Astrocyte of the cerebellum (primary cell): ENCODE measurements at places on chromosomes 16 and 17.

DNA sequence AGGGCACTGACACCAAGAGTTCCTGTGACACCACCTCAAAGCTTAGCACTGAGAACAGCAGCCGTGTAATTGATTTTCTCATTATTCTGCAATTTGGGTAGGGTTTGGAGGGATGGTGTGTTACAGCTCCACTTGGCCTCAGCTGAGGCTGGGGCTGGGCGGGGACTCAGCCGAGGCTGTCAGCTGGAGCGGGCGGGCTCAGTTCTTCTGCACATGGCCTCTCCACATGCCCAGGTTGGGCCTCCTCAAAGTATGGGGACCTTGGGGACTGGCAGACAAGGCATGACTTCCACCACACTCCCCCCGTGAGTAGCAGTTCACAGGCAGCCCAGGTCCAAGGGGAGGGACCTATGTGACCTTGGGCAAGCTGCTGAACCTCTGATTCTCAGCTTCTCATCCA is 171.5 kb downstream of the IRF8 start:
- no peak for DNase-seq

DNA sequence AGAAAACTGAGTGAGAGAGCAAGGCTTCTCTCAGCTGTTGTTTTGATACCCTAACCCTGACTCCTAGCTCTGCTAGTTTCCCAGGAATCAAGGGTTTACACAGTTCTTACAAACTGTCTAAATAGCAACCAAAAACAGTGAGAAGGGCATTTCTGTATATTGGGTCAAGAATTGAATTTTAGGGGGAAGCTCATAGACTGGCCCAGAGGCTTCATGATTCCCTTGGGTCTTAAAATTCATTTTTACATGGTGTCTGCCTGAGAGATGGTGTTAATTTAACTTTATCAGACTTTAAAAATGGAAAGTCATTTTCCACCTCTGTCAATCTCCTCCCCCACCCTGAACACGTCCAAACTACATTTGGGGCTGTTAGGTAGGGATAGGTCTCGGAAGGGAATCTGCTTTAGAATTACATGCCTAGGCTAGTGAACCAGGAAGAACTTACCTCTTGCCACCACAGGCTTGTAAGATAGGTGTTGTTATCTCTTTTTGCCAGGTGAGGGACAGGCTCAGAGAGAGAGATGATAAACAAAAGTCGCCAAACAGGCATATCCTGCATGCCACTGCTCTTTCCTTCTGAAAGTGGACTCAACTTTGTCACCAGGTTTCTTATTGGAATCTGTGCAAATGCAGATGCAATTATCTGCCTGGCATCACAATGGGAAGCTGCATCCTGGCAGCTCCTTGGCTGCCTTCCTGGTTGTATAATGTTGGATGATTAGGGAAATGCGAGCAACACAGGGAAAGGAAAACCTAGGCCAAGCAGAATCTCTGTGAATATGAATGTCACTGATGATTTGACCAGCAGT is 3.1 kb downstream of the PHAF1 start:
- DNase-seq, result no peak

DNA sequence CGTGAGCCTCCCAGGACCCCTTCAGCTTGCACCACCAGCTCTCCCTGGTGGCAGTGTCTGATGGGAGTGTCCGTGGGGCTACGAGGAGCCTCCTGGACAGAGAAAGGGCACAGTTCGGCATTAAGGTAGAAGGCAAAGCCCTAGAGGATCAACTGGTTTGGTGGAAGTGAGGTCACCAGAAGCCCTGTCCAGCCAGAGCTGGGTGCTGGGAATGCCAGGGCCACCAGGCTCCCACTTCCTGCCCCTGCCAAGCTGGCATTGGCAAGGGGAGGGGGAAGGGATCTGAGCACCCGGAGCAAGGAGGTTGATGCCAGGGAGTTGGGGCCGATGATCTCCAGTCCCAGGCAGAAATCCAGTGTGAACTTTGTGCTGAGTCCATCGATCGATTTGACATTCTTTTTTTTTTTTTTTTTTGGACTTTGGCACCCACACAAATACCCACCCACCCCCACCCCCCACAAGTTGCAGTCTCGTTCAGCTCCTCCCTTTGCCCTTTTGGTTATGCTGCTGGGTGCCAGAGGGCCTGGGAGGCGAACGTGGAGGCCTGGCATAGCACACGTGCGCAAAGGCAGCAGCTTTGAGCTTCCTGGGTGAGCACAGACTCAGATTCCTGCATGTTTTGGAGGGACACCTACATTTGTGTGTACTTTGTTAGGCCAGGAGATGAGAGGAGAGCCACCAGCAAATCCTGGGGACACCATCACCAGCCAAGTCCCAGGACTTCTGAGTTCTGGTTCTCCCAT is 2.1 kb downstream of the NHERF1 start:
- DNase-seq, result no peak

DNA sequence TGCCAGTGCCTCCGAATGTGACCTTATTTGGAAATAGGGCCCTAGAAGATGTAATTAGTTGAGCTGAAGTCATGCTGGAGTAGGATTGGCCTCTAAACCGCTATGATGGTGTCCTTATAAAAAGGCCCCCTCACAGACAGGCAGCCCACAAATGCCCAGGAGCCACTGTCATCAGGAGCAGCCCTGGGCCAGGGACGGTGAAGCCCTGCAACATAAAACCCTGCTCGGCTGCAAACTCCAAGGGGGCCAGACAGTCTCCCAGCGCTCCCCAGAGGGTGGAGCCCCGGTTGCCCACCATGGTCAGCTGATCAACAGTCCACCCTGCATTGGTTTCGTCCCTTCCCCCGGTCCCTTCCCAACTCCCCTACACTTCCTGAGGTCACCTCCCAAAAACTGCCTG is 351.7 kb downstream of the FOXL1 start:
- no peak for DNase-seq

- DNase-seq, result no peak
These were observed 15.9 kb upstream of the TBX4 start for GRCh38 chr17:61436273-61436672.

DNA sequence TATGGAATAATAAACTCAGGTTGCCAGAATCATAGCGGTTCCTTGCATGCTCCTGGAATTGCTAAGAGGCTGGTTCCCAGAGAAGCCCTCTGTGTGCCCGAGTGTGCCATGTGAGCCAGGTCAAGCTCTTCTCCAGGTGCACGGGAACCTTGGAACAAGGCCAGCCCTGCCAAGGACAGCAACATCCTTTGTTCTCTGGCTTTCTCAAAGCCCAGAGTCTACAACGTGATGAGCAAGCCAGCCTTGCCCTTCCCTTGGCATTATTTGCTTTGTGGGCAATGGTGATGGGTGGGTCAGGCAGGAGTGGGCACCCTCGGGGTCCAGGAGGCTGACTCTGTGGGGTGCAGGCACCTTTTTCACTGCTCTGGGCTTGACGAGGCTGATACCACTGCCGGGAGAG is 14.2 kb upstream of the SEC14L1 start:
- DNase-seq, result no peak

GRCh38 chr17:77475016-77475976 is 334.5 kb downstream of the SEC14L1 start:
- DNase-seq, result peak; percentile 93

GRCh38 chr17:78665387-78665951 is 88.3 kb upstream of the DNAH17 start:
- DNase-seq, result no peak

GRCh38 chr16:83939266-83939855 is 13.7 kb upstream of the OSGIN1 start:
- no peak for DNase-seq

- no peak for DNase-seq
These were observed 927 bp upstream of the SULT1A2 start for GRCh38 chr16:28597692-28598261.

DNA sequence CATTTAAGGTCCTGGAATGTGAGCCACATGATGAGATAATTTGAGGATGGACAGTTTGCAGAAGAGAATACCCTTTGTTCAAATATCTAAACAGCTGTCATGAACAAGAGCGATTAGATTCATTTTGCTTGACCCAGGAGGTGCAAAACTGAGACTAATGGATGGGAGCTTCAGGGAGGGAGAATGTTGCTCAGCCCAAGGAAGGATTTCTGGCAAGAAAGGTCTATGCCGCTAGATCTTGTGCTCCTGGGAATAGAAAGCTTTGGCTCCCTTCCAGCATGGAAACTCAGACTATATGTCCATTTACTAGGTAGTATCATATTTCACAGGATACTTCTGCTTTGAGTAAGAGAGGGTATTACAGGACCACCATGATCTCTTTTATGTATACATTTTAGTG is 14.8 kb upstream of the CDH11 start:
- no peak for DNase-seq

GRCh38 chr17:74545843-74546230 is at the start of gene CD300C:
CD300C (minus strand) TSS chr17:74546115; CDS start chr17:74545782, 333 bp downstream.
- DNase-seq, result no peak

DNA sequence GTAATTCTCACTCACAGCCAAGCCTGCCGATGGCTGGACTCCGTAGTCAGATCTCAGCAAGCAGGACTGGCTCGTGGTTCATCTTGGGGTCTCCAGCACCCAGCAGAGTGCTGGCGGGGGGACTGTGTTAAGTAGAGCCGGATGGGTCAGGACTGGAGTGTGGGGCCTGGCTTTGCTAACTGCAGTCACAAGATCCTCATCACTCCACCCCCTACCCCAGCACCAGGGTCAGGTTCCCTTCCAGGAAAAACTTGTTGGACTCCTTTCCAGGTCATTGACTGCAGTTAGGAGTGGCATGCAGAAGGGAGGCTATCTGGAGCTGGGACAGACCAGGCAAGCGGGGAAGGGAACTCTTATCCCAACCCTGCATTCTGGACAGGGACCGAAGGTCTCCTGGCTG is 6.0 kb downstream of the CIITA start:
- no peak for DNase-seq

GRCh38 chr16:67928147-67928546 is 3.5 kb downstream of the CTRL start:
- no peak for DNase-seq

GRCh38 chr17:21532763-21533385 is 156.7 kb downstream of the KCNJ12 start:
- no peak for DNase-seq

DNA sequence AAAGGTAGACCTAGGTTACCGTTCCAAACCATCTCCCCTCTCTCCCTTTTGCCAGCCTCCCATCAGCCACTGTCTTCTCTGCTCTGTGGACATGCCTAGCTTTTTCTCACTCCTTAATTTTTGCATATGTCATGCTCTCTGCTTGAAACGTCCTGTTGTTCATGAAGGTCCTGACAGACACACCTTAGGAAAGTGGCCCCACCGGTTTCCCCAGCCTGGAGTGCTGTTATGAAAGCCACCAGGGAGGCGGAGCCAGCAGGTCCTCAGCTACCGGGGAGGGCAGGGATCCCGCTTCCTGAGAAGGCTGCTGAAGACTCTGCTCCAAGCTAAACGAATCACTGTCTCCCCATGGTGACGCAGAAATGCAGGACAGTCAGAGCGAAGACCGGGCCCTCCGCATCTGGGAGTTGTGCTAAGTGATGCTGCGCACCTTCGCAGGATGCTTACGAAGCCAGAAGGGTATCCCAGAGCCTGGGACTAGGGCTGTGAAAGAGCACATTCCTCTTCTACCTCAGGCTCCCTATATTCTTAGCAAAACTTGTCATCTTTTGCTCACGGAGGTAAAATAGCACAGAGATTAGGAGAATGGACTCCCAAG is 2.3 kb upstream of the SLC16A11 start:
- DNase-seq, result no peak

DNA sequence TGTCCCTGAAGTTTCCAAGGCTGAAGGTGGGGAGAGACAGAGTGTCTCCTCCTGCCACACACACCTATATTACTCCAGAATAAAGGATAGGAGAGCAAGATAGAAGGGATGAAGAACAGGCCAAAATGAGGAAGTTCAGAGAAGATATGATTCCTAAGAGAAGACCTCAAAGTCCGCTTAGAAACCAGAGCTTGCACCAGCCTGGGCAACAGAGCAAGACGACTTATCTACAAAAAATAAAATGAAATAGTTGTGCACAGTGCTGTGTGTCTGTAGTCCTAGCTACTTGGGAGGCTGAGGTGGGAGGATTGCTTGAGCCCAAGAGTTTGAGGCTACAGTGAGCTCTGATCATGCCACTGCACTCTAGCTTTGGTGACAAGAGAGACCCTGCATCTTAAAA is 128.2 kb downstream of the HS3ST3B1 start:
- no peak for DNase-seq

DNA sequence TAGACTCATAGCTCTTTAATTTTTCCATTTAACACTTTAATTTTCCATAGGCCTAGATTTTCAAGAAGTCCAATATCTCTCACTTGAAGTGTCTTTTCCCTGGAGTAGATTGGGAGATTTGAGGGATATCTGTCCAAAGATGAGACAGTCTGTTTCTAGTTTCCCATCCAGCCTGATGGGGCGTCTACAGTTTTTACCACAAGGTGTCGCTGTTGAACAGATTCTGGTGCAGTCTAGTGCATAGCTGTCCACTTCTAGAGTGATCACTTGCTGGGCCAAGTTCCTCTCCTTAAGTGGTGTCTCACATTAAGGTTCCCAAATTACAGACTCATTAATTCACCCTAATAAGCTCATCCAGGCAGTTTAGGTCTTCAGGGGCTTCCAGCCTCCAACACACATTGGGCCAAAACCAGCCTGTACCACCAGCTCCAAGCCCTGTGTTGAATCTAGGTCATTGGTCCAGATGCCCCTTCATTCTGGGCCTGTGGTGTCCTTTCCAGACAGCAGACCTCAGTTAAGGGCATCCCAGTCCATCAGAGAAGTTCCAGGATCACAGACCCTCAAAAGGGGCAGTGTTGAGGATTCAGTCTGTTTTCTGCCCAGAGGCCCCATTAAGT is 9.4 kb downstream of the SNX20 start:
- DNase-seq, result no peak
